ENCODE measurements at places on chromosomes 16 and 17.

DNA sequence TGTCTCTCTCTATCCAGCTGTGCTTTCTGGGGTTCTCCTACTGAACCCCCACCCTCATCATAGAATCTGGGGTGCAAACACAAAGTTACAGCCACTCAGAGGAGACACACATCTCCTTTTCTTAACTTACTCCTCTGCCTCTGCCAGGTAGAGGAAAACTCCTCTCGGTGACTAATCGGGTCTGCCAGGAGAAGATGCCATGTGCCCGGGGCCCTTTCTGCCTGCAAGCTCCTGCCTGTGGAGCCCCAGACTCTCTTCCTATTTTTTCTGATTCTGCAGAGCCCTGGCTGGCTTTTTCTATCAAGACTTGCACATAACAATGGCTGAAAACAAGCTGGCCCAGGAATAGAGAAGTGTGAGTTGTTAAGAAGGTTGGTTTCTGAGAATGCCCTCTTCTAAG, 10.4 kb downstream of the SLC6A4 start:
- no peak for DNase-seq

- no peak for DNase-seq
These were observed 46.5 kb upstream of the SLC47A1 start for GRCh38 chr17:19487024-19487600.

- DNase-seq = no peak
These were observed 810.6 kb downstream of the CDH11 start for GRCh38 chr16:64311241-64311640.

- DNase-seq = no peak
These were observed 43.9 kb upstream of the SREBF1 start for GRCh38 chr17:17880577-17881196.

DNA sequence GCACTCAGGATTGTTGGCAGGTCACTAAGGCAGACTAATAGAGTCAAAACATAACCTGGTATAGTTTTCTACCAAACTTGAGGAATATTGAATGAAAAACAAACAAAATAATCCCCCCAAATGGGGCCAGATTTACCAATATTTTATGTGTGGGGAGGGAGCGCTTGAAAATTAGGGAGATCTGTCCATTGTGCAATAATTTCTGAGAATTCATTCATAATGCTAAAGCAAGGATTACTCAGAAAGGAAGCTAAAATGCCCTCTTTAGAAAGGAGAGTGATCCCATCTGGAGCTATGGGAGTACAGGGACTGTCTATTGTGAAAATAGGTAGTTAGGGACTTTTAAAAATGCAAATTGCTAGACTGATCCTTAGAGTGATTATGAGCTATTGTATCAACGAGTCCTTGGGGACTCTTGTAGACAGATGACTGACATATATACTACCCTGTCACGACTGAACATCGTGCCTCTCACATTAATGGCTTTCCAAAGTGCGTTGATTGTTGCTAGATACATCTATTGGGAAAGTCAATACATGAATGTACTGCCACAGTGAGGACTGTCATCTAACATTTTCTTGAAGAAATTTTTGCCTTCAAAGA, 193.6 kb downstream of the AATF start:
- DNase-seq = no peak

Data from germinal center (tissue), 1 donor.